Stimulated activated CD8-positive, alpha-beta memory T cell treated with anti-CD3 and anti-CD28 coated beads, Interleukin-4, amount 100 ng/mL, for 1 hour (primary cell): ENCODE measurements at places on chromosomes 6 and 20.

DNA sequence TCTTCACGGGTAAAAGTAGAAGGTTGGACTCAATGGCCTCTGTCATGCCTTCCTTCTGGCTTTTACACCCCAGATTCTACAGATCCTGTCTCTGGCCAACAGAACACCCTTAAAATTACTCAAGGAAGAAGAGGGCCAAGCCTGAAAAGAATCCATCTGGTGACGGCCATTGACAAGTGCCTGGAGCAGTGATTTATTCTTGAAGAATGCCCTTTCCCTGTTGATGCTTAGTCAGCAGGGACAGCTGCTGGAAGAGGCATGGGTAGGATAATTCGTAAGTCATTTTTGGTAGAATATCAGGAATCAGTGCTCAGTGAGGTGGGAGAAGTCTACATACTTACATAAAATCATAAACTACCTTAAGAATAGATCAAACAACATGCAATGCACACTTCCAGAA, 397.9 kb downstream of the SAMD5 start:
- DNase-seq, result no peak

- DNase-seq, result no peak
These were observed 424.6 kb upstream of the PTCHD4 start for GRCh38 chr6:48535582-48536009.

GRCh38 chr6:56115715-56116114, 131.7 kb downstream of the COL21A1 start:
- DNase-seq, result no peak

DNA sequence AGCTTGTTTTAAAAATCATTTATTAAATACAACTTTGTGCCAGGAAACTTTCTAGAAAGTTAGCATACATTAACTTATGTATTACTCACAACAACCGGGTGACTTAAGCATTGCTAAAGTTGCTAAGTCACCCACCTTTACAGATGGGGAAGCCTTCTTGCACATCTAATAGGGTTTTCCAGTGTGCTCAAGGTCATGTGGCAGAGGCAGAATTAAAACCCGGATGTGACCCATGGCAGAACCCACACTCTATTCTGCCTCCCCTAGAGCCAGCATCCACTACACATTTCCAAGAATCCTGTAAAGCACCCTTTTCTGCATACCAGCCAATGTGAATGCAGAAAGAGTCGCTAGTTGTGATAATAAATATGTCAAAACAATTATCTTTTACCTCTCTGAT, 13.4 kb downstream of the LINC00237 start:
- DNase-seq, result no peak

GRCh38 chr6:168919470-168920179, 334.0 kb downstream of the THBS2 start:
- no peak for DNase-seq
